ENCODE measurements at places on chromosomes 6 and 20.
A peak's percentile ranks its signal among the peaks of the same experiment; 100 is the strongest.

- DNase-seq = no peak
Observed at GRCh38 chr6:98976674-98977385, 29.1 kb upstream of the FBXL4 start.

DNA sequence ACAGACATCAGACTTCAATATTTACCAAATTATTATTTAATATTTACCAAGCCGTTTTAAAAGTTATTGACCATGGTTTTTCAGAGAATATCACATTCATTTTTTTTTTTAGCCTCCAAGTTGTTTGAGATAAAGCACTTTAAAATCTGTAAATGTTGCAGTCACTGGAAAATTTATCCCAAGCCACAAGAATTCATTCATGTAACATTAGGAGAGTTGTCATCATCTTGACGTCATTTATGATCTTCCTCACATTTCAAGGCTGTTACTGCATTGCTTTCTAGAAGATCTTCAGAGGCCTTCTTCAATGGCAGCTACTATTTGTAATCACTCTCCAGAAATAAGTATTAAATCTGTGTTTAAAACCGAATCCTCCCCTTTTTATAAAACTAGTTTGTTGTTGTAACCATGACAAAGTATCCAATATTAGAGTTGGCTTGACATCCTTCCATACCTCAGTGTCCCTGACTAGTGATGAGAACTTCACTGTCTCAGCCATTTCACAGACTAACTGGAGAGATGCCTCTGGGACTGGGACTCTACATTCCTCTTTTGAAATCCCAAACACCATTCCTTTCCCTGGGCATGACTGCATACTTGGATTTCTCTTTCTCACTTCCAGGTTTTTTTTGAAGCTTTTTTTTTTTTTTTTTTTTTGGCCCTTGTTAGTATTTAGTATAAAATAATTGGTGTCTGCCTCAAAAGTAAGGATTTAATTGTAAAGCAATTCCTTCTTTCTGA is 100.1 kb downstream of the ZFAND3 start:
- DNase-seq = no peak

DNA sequence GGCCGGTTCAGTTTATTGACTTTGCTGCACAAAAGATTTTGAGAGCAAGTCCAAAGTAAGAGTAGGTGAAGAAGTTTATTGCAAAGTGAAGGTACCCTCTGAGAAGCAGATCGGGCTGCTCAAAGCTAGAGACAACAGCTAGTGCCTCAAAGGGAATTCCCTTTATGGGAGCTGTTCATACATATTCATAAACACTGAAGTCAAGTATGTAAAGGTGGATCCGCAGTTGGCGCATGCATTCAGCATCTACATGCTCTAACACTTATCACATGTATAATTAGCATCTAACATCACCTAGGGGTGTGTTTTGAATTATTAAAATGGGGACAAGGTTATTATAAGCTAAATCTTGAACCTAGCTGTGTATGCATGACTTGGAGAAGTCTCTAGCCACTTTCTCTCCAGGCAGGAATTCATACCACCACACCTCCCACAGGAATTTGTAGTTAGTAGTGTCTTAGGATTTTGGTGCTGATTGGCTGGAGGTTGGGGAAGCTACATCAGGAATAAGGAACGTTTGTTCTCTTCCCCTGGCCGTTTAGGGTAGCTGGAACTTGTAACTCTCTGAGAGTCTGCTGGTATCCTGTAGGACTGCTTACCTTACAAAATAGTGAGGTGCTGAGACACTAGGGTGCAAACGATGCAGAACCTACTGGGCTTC is 1633.9 kb downstream of the GRIK2 start:
- DNase-seq = no peak

DNA sequence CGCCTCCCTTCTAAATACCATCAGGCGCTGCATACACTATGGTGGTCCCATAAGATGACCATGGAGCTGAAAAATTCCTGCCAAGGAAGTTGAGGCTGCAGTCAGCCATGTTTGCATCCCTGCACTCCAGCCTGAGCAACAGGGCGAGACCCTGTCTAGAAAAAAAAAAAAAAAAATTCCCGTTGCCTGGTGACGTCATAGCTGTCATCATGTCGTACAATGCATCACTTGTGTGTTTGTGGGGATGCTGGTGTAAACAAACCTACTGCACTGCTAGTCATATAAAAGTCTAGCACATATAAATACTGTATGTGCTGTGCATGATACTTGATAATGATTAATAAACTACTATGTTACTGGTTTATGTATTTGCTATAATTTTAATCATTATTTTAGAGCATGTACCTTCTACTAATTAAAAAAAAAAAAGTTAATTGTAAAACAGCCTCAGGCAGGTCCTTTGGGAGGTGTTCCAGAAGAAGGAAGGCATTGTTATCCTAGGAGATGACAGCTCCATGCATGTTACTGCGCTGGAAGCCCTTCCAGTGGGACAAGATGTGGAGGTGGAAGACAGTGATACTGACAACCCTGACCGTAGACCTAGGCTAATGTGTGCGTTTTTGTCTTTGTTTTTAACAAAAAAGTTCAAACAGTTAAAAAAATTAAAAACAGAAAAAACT is 132.6 kb downstream of the BANF2 start:
- no peak for DNase-seq

GRCh38 chr20:32609111-32609773 is 24.1 kb upstream of the NOL4L start:
- no peak for DNase-seq

GRCh38 chr6:168732676-168733075 is 291.7 kb downstream of the SMOC2 start:
- DNase-seq = no peak

- no peak for DNase-seq
Observed at GRCh38 chr6:39416728-39417127, 94.2 kb upstream of the KCNK16 start.

- DNase-seq = peak; percentile 60
Observed at GRCh38 chr6:79868098-79868722, 79.1 kb downstream of the ELOVL4 start.

GRCh38 chr6:111080698-111081097 is 6.6 kb upstream of the SLC16A10 start:
- DNase-seq = no peak

- DNase-seq = no peak
Observed at GRCh38 chr6:132011582-132011981, 60.4 kb upstream of the CCN2 start.

GRCh38 chr6:117352466-117353081 is 73.2 kb downstream of the ROS1 start:
- DNase-seq = no peak

- DNase-seq = no peak
Observed at GRCh38 chr20:34385464-34385863, 22.4 kb downstream of the ITCH start.

DNA sequence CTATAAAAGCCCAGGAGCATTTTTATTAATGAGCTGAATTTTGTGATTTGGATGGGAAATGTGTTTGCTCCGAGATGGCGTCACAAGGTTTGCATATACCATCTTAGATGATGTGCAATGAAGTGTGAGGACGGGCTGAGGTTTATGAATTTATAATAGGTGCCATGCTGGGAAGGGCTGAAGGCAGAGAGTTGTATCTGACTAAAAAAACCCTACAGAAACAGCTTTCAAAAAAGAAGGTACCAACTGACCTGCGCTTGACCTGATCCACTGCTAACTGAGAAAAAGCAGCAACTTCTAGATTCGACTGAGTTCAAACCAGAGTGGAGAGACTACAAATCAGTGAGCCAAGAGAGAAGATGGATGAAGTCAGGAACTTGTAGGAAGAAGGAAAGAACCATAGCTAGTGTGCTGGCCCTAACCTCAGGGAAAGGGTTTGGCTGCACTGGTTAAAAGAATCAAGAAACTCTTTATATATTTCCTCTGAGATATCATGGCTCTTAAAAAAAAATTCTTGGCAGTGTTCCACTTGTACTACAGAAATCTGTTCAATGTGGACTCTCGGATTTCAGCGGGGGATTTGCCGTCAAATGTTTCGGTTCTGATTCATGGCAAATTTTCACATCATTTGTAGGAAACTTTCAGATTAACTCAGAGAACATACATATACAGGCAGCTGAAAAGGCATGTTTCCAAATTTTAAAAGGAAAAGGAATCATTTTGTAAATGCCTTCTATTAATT is 56.5 kb upstream of the HDGFL1 start:
- DNase-seq = no peak

DNA sequence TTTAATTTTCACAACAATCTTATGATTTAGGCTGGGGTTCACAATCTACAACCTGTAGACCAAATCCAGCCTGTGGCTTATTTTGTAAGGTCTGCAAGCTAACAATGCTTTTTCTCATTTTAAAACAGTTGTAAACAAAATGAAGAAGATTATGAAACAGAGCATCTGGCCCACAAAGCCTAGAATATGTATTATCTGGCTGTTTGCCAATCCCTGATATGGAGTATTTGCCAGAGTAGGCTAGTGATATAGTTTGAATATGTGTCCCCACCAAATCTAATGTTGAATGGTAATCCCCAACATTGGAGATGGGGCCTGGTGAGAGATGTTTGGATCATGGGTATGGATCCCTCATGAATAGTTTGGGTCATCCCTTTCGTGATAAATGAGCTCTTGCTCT is 201.8 kb downstream of the DHX35 start:
- no peak for DNase-seq

DNA sequence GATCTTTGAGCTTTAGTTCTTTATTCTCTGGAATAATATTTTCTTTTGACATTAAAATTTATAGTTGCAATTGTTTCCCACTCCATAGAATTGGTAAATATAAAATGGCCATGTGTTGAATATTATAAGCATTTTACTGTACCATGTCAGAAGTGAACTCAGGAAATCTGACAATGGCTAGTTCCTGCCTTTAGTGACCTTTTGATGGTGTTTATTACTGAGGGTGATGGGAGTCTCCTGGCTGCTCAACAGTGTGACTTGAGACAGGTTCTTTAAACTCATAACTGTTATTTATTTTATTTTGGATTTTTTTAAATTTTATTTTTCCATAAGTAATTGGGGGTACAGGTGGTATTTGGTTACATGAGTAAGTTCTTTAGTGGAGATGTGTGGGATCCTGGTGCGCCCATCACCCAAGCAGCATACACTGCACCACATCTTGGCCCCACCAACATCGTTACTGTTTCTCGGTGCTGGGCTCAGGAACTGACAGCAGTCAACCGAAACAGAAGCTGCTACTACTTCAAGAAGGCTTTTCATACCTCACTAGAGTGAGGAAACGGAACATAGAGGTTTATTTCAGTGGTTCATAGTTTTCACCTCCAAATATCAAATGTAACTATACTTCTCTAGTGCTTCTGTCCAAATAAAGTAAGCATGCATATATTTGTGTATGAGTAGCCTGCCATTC is 90.4 kb downstream of the PLEKHG1 start:
- no peak for DNase-seq

GRCh38 chr6:145758113-145758512 is 22.8 kb upstream of the EPM2A start:
- DNase-seq = no peak

DNA sequence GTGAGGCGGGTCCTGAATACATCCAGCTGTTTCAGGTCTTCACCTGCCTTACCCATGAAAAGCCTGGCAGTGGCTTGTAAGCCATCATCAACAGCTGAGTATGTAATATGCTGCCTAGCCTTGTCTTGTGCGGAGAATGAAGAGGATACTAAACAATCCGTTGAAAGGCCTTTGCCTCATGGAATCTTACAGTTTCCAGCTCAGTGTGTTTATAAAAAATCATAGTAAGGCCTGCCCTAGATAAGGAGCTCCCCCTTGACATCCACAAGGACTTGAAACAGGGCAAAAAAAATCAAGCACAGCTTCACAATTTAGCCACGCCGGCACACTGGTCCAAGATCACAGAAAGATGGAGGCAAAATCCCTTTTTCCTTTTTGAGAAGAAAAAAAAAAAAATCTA is 115.7 kb downstream of the KIF16B start:
- no peak for DNase-seq

GRCh38 chr6:4129446-4129845 is 5.9 kb downstream of the ECI2 start:
- DNase-seq = no peak

- no peak for DNase-seq
Observed at GRCh38 chr6:44065443-44066140, 61.7 kb downstream of the MRPL14 start.

- no peak for DNase-seq
Observed at GRCh38 chr6:55604021-55604420, 25.0 kb upstream of the HMGCLL1 start.

DNA sequence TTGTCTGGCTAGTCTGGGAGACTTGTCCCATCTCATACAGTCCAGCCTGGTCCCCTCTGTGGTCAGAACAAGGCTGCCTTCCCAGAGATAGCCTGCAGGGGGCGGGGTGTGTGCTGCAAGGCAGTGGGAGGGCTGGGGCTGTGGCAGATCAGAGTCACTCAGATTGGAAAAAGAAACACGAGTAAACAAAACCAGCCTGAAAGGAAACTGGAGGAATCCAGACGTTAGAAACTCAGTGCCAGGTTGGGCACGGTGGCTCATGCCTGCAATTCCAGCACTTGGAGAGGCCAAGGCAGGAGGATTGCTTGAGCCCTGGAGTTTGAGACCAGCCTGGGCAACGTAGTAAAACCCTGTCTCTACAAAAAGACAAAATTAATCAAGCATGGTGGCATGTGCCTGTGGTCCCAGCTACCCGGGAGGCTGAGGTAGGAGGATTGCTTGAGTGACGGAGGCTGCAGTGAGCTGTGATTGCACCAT is 20.2 kb downstream of the LEMD2 start:
- peak; percentile 86 for DNase-seq

- DNase-seq = no peak
Observed at GRCh38 chr6:109393886-109394281, 11.6 kb upstream of the CD164 start.

DNA sequence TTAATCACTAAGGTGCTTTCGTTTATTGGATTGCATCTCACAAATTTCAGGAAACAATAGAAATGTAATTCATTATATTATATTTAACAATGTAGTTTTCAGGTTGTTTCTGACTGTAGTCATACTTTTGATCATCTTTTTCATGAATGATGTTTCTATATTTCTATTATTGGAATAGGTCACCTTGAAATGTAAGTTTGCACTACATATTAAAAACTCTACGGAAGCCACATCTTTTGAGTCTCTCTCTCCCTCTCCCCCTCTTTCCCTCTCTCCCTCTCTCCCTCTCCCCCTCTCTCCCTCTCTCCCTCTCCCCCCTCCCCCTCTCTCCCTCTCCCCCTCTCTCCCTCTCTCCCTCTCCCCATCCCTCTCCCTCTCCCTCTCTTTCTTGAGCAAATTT is 131.3 kb upstream of the FBXL4 start:
- no peak for DNase-seq

GRCh38 chr6:81909981-81910900 is 157.8 kb upstream of the TENT5A start:
- no peak for DNase-seq

- DNase-seq = no peak
Observed at GRCh38 chr20:16714751-16715150, 15.1 kb upstream of the SNRPB2 start.
